Suppressor macrophage treated with lipopolysaccharide for 1 hour (primary cell): ENCODE measurements at places on chromosomes 3 and 15.

DNA sequence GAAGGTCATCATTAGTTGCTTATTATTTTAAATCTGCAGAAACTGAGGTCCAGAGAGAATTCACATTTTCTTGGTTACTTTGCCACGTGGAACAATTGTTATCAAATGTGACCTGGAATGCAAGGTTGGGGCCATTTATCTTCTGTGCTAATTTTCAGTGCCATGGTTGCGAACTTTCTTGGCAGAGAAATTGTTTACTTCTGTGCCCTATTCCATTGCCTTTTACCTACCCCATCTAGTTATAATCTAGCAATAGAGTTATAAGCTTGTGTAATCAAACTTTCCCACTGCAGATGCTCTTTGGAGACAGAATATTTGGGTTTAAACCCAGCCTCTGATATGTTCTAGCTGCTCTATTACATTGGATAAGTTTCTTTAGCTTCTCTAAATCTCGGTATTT lies 242.9 kb downstream of the LPP start:
- DNase-seq = no peak

- no peak for DNase-seq
Observed at GRCh38 chr3:168341956-168342936, 246.5 kb upstream of the GOLIM4 start.

DNA sequence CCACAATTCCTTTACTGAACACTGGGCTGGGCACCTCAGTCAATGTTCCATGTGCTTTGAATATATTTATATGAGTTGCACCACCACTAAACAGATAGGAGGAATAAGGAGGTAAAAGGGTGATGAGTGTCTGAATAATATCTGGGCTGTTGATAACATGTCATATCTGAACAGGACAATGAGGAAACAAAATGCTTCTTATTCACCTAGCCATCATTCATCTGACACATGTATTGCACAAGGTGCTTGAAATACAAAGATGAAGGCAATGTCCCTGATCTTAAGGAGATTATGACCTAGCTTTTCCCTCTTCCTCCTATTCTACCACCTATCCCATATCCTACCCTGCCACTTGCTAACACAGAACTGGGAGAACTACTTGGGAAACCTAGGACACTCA lies 8.0 kb upstream of the CERS3 start:
- DNase-seq = no peak

GRCh38 chr15:63276342-63277037 lies 915 bp upstream of the APH1B start:
- no peak for DNase-seq

- no peak for DNase-seq
Observed at GRCh38 chr15:98543237-98543636, 105.1 kb upstream of the IGF1R start.

DNA sequence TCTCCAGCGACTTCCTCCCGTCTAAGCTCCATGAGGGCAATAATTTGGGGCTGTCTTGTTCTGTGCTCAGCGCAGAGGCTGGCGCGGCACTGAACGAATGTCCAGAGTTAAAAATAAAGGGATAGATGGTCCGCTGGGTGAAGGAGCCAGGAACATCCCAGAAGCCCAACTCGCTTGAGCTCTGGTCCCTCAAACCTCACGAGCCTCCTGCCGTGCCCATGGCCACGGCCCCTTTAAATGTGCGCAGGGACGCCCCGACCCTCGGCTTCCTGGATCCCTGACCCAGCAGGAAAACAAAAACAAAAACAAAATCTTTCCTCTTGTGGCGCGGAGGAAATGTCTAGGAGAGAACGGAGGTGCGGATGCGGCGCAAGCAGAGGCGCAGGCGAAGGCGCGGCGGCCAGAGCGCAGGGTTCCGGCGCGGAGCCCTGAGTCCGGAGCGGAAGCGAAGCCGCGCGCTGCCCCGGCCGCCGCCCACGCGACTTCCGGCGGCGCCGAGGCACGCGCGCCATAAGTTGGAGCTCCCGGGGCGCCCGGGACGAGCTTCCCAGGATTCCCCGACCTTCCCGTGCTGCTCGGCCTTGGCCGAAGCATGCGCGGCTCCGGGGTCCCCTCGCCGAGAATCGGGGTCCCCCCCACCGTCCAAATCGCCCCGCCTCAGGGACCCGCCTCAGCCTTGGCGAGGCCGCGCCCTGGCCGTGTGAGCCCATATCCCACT lies 52.9 kb upstream of the WNT7A start:
- DNase-seq = no peak
